ENCODE measurements at places on chromosomes 4 and X.

- DNase-seq = no peak
These were observed 96.4 kb downstream of the LNX1 start for GRCh38 chr4:53494851-53495250.

DNA sequence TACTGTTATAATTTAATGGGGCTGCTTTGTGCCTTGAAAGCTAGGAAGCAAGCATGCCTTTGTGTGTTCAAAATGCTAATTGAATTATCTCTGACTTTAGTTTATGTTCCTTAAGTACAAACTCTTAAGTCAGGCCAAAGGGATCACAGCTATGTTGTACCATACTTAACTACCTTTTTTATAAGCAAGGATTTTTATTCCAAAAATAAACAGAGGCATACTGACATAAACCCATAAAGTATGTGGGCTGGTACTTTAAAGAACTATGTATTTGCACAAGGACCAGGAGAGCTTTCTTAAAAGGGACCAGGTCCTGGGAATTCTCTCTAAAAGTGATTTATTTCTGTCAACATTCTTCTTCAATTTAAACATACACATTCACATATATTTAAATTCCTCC, 57.8 kb upstream of the HCCS start:
- no peak for DNase-seq

- DNase-seq = no peak
These were observed 90.7 kb upstream of the JADE1 start for GRCh38 chr4:128718768-128719167.

- no peak for DNase-seq
These were observed 607.4 kb upstream of the FAM241A start for GRCh38 chr4:111537871-111538270.

GRCh38 chr4:123390846-123391456, 5.6 kb upstream of the SPRY1 start:
- DNase-seq = no peak

- DNase-seq = no peak
These were observed 49.0 kb upstream of the CLNK start for GRCh38 chr4:10733481-10734062.

DNA sequence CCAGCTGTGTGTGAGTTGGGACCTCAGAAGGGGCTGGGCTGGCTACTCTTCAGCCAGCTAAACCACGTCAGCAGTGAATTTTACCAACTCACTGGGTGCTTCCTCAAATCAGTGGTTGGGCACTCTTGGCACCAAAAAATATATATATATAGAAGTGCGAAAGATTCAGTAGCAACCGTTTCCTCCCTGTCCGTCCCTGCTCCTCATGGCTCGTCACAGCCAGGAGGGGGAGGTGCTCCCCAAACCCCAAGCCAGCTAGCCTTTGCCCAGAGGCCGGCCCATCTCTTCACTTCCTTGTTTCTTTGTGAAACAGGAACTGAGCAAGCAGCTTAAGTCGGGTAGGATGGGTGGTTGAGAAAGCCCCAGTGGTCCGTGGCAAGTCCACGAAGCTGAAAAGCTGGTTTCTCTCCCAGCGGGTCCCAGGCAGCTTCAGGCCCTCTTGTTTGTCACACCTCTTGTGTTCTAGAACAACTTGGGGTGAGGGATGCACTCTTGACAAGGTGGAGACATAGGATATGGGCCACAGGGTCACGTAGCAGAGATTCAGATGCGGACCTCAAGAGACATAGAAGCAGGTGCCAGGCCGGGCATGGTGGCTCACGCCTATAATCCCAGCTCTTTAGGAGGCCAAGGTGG, 6.8 kb upstream of the SASH3 start:
- DNase-seq = no peak

- no peak for DNase-seq
These were observed 69.8 kb downstream of the RPS3A start for GRCh38 chr4:151169223-151169622.

GRCh38 chr4:39331191-39331590, 35.0 kb downstream of the RFC1 start:
- no peak for DNase-seq

- DNase-seq = no peak
These were observed 31.4 kb upstream of the FAM241A start for GRCh38 chr4:112113864-112114263.

DNA sequence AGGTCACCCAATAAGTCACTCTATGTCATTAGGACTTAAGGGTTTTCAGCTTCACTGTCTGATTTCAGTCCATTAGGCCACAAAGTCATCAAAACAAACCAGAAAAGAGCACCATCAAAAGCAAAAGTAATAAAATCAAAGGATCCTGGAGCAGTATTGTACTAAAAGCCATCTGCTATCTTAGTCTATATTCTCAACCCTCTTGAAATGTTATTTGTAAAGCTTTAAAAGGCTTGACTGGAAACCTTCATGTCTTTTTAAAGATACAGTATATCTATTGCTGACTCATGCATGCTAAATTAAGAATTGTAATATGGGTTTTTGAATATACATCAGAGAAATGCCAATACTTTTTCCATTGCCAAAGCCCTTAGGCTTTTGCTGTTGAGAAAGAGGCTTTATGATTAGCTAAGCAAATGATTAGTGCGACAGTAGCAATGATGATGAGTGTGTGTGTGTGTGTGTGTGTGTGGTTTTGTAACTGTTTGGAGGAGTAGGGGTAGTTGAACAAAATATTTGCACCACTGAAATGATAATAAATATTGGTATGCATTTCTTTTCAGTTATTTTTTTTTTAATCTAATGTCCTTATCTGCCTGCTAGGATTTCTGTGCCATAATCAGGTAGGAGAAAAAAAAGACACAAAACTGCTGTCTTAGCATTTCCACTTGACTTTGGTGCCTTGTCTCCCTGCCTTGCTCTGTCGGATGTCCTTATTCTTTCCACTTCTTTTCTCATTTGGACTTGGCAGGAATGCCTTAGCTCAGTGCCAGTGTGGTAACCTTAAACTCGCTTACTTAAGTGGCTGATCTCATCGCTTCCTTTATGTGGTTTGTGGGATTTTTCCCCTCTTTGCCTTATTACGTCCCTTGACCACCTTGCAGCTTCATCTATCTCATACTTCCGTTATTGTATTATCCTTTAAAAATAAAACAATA, 119.7 kb downstream of the PCDH7 start:
- no peak for DNase-seq

GRCh38 chr4:118758293-118758692, 73.1 kb downstream of the METTL14 start:
- no peak for DNase-seq
